Activated naive CD8-positive, alpha-beta T cell treated with anti-CD3 and anti-CD28 coated beads, Interleukin-2, amount 10 ng/mL, durations not matched to agents 7 days and 5 days (primary cell): ENCODE measurements at places on chromosomes 6 and 20. TPM values are rescaled to one million over a fixed set of nuclear protein-coding genes. Genes with fewer than 3 reads are reported as not detected.
A peak's percentile ranks its signal among the peaks of the same experiment; 100 is the strongest.

The ECT2L gene
- not detected for total RNA-seq

The CDSN gene
- total RNA-seq: not detected

- H3K4me1 ChIP-seq: peaks cover 18% of the 10 kb centered on the region
- no peak overlapping the region for H3K4me3 ChIP-seq
- peak overlapping the region; percentile 26 for H3K27ac ChIP-seq
- DNase-seq: no peak
- peaks cover 2% of the 10 kb centered on the region for H3K27me3 ChIP-seq
- peaks cover 12% of the 10 kb centered on the region for H3K36me3 ChIP-seq
These were observed 47.1 kb upstream of the TBC1D7 start for GRCh38 chr6:13375360-13375878.

- DNase-seq: no peak
- H3K27me3 ChIP-seq: peaks cover 4% of the 10 kb centered on the region
- H3K27ac ChIP-seq: no peak overlapping the region
These were observed 97.4 kb downstream of the SASH1 start for GRCh38 chr6:148440016-148440415.

The TRIM10 gene
- total RNA-seq: not detected

DNA sequence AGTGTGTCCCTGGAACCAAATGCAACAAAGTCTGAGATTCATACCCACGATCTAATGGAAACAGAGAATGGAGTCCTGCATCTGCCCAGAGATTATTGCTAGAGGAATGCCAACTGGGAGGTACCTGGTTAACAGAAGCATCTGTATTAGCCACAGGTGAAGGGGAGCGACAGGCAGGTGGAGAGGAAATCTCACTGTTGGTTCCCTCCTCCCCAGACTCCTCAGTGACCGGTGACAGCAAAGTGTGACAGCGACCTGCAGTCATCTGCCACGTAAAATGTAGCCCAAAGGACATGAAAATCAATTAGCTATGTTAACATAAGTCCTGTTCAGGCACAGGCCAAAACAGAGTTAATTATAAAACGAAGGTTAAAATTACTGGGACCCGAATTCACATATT lies 336.6 kb downstream of the SYNE1 start:
- H3K4me1 ChIP-seq: peaks cover 24% of the 10 kb centered on the region
- H3K27ac ChIP-seq: peak overlapping the region; percentile 99
- DNase-seq: no peak
- no peaks in the 10 kb centered on the region for H3K27me3 ChIP-seq
- peaks cover 5% of the 10 kb centered on the region for H3K36me3 ChIP-seq
- H3K4me3 ChIP-seq: peak overlapping the region; percentile 99

The LSM2 gene
- 89.9 TPM for total RNA-seq

DNA sequence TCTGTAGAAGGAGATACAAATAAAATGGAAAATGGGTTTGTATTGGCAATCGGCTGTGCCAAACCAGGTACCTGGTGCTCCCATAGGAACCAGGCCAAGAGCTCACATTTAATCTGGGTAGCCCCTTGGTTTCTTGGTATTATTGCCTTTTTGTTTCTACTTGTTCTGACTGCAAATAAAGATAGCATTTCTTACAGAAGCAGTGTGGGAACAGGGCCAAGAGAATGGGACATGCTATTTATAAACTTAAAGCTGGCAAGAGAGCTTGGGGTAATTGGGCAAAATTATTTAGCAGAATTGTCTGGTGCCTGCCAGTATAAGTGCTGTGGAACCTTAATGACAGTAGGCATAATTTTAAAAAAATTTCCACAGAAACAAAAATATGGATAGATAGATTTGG lies 113.5 kb upstream of the GLP1R start:
- H3K27me3 ChIP-seq: peaks cover 3% of the 10 kb centered on the region
- H3K36me3 ChIP-seq: no peaks in the 10 kb centered on the region
- H3K4me1 ChIP-seq: no peaks in the 10 kb centered on the region
- H3K27ac ChIP-seq: no peak overlapping the region
- no peak overlapping the region for H3K4me3 ChIP-seq
- no peak for DNase-seq

- H3K36me3 ChIP-seq: no peaks in the 10 kb centered on the region
- H3K27me3 ChIP-seq: no peaks in the 10 kb centered on the region
- no peaks in the 10 kb centered on the region for H3K4me1 ChIP-seq
These were observed 47.5 kb upstream of the CRISP1 start for GRCh38 chr6:49913636-49914375.

DNA sequence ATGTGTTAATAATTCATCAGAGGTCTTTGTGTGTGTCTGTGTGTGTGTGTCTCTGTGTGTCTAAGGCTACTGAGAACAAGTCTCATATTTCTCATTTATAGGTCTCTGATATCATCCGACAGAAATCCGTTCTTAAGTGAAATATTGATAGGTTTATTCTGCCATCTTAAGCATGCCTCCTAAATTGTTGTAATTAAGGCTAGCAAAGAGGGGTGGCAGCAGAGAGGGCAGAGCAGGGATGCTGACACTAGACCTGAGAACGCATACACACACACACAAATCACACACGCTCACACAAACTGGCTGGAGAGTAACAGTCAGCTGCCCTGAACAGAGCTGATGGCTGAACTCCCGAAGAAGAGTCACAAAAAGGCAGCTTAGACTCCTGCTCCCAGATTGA lies 84.9 kb upstream of the LRFN2 start:
- no peak overlapping the region for H3K27ac ChIP-seq
- DNase-seq: no peak
- no peak overlapping the region for H3K4me3 ChIP-seq
- no peaks in the 10 kb centered on the region for H3K4me1 ChIP-seq

The DLL1 gene
- total RNA-seq: 15.2 TPM

The CLDN20 gene
- not detected for total RNA-seq

DNA sequence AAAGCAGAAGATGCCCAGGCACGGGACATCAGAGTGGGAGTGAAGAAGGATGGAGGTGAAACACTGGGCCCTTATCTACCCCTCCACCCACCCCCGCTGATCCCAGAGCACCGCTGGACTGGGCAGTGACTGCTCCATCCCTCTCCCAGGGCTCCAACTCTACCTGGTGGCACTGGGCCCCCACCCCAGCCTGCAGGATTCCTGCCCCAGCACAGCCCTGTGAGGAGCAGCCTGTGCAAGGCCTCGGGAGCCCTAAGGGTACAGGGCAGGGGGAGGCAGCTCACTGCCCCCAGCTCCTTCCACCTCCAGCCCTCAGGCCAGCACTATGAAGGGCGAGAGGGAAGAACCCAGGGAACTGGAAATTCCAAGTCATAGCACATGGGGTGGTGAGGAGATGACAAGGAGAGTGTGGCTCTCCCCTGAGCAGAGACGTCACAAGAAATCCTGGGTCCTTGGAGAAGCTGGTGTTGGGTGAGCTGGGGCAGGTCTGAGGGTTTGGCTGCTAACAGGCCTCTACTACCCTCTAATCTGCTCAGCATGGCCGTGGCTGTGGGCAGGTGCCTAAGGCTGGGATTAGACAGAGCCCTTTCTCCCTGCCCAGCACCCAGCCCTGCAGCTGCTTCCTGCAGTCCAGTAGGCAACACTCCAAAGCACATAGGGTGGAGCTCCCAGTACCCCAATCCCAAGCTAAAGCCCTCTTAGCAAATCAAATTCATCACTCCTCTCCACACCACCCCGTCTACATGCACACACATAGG lies 3.5 kb downstream of the CST3 start:
- H3K27ac ChIP-seq: no peak overlapping the region
- DNase-seq: no peak
- peaks cover 26% of the 10 kb centered on the region for H3K27me3 ChIP-seq
- no peaks in the 10 kb centered on the region for H3K4me1 ChIP-seq

DNA sequence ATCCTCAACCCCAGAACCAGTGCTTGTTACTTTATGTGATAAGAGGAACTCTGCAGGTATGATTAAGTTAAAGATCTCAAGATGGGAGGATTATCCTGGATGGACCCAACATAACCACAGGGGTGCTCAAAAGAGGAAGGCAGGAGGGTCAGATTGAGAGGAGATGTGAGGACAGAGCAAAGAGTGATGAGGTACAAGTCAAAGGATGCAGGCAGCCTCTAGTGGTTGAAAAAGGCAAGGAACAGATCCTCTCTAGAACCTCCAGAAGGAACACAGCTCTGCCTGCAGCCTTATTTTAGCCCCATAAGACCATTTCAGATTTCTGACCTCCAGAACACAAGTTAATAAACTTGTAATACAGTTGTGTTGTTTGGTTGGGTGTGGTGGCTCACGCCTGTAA lies 41.2 kb downstream of the PDSS2 start:
- H3K27me3 ChIP-seq: no peaks in the 10 kb centered on the region
- DNase-seq: no peak
- H3K36me3 ChIP-seq: peaks cover 9% of the 10 kb centered on the region

DNA sequence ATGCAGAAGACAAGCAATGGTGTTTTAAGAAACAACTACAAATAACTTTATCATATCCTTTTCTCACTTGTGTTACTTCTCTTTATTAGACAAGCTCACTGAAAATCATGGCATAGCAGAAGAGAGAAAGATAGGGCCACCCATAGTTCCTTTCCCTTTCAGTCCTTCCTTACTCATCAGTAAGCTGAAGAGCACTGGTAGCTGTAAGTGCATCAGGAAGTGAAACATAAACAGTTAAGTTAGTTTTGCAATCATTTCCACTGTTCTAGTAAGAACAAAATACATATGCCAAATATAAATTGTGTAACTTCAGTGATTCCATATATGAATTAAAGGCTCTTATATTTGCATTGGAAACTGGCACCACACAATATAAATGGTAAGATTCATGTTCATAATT lies 220.1 kb downstream of the HACE1 start:
- H3K27me3 ChIP-seq: peaks cover 2% of the 10 kb centered on the region
- H3K36me3 ChIP-seq: no peaks in the 10 kb centered on the region
- DNase-seq: no peak
- no peak overlapping the region for H3K27ac ChIP-seq
- peaks cover 4% of the 10 kb centered on the region for H3K4me1 ChIP-seq

- H3K36me3 ChIP-seq: peaks cover 2% of the 10 kb centered on the region
- peak overlapping the region; percentile 80 for H3K4me3 ChIP-seq
- H3K27ac ChIP-seq: peak overlapping the region; percentile 87
- no peaks in the 10 kb centered on the region for H3K27me3 ChIP-seq
These were observed 99.8 kb downstream of the HIVEP2 start for GRCh38 chr6:142845143-142845571.

- no peaks in the 10 kb centered on the region for H3K27me3 ChIP-seq
- DNase-seq: no peak
- H3K36me3 ChIP-seq: no peaks in the 10 kb centered on the region
- H3K27ac ChIP-seq: no peak overlapping the region
These were observed 95.6 kb downstream of the HDGFL1 start for GRCh38 chr6:22664968-22665367.

- H3K4me1 ChIP-seq: peaks cover 6% of the 10 kb centered on the region
- DNase-seq: no peak
- H3K36me3 ChIP-seq: no peaks in the 10 kb centered on the region
- H3K27me3 ChIP-seq: no peaks in the 10 kb centered on the region
- no peak overlapping the region for H3K27ac ChIP-seq
These were observed 57.8 kb downstream of the CARMIL1 start for GRCh38 chr6:25336996-25337395.

The ADTRP gene
- total RNA-seq: 2.3 TPM

GRCh38 chr20:10699941-10700340 lies 26.1 kb upstream of the JAG1 start:
- H3K4me3 ChIP-seq: no peak overlapping the region
- H3K36me3 ChIP-seq: no peaks in the 10 kb centered on the region
- no peak overlapping the region for H3K27ac ChIP-seq
- DNase-seq: no peak
- no peaks in the 10 kb centered on the region for H3K4me1 ChIP-seq

- no peak for DNase-seq
- peaks cover 15% of the 10 kb centered on the region for H3K36me3 ChIP-seq
- no peaks in the 10 kb centered on the region for H3K27me3 ChIP-seq
- H3K27ac ChIP-seq: no peak overlapping the region
These were observed 32.7 kb upstream of the MRPS10 start for GRCh38 chr6:42250274-42250931.

DNA sequence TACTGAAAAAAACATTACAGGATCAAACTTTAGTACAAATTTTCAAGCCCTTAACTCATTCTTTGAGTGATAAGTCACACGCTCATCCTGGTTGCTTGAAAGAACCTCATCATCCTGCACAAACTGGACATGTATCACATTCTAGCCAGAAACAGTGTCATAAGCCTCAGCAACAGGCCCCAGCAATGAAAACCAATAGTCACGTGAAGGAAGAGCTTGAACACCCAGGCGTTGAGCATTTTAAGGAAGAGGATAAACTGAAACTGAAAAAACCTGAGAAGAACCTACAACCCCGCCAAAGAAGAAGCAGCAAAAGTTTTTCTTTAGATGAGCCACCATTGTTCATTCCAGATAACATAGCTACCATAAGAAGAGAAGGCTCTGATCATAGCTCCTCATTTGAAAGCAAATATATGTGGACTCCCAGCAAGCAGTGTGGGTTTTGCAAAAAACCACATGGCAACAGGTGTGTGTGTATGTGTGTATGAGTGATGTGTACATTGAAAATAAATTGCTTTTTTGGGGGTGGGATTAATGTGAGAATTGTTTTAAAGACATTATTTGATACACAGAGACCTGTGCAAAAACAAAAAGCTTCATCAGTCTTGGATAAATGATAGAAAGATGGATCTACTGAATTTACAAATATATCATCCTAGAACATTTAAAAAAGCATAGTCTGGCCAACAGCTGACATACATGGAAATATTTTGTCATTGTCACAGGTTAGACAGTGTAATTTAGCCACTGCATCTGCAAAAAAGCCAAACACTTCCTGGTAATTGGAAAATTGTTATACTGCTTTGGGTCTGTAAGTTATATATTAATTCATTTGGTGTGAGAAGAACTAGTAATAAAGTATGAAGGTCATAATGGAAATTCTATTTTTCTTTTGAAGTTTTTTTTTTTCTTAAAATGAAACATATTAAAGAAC lies 50.1 kb downstream of the PHF3 start:
- no peak overlapping the region for H3K4me3 ChIP-seq
- no peak overlapping the region for H3K27ac ChIP-seq
- H3K27me3 ChIP-seq: no peaks in the 10 kb centered on the region
- no peak for DNase-seq

GRCh38 chr6:54850114-54850513 lies 3.5 kb downstream of the FAM83B start:
- no peaks in the 10 kb centered on the region for H3K4me1 ChIP-seq
- no peak for DNase-seq
- no peak overlapping the region for H3K27ac ChIP-seq
- H3K4me3 ChIP-seq: no peak overlapping the region

- no peaks in the 10 kb centered on the region for H3K36me3 ChIP-seq
- H3K4me3 ChIP-seq: no peak overlapping the region
- no peak overlapping the region for H3K27ac ChIP-seq
- peaks cover 2% of the 10 kb centered on the region for H3K27me3 ChIP-seq
- no peak for DNase-seq
These were observed 20.1 kb downstream of the OPRM1 start for GRCh38 chr6:154058963-154059680.

GRCh38 chr20:35020108-35020928 lies 64.7 kb downstream of the MYH7B start:
- peaks cover 15% of the 10 kb centered on the region for H3K36me3 ChIP-seq
- H3K4me1 ChIP-seq: peaks cover 3% of the 10 kb centered on the region
- DNase-seq: no peak
- peak overlapping the region; percentile 39 for H3K27ac ChIP-seq
- no peaks in the 10 kb centered on the region for H3K27me3 ChIP-seq

- H3K36me3 ChIP-seq: no peaks in the 10 kb centered on the region
- H3K27me3 ChIP-seq: peaks cover 10% of the 10 kb centered on the region
- H3K4me1 ChIP-seq: no peaks in the 10 kb centered on the region
- no peak overlapping the region for H3K27ac ChIP-seq
- H3K4me3 ChIP-seq: no peak overlapping the region
These were observed 66.8 kb upstream of the STX16 start for GRCh38 chr20:58584051-58584824.

GRCh38 chr6:105474234-105474633 lies 71.4 kb upstream of the PREP start:
- peaks cover 3% of the 10 kb centered on the region for H3K36me3 ChIP-seq
- H3K4me1 ChIP-seq: no peaks in the 10 kb centered on the region
- DNase-seq: no peak
- no peak overlapping the region for H3K27ac ChIP-seq

The PPP1R18 gene
- total RNA-seq: 245 TPM

- no peak overlapping the region for H3K4me3 ChIP-seq
- H3K36me3 ChIP-seq: no peaks in the 10 kb centered on the region
These were observed 37.6 kb downstream of the HTR1B start for GRCh38 chr6:77425671-77426070.
